ENCODE measurements at places on chromosomes 7 and 10. TPM values are rescaled to one million over a fixed set of nuclear protein-coding genes. Genes with fewer than 3 reads are reported as not detected.

CAV2 gene
- total RNA-seq = 78.6 TPM

DYNC1I1 gene
- 1.1 TPM for total RNA-seq

NUTM2D gene
- total RNA-seq = 2.8 TPM

HOXA5 gene
- 4.7 TPM for total RNA-seq

VIM gene
- total RNA-seq = 1,704 TPM

OR2A12 gene
- total RNA-seq = not detected

OPALIN gene
- total RNA-seq = not detected

TMEM178B gene
- total RNA-seq = 0.49 TPM

CALHM1 gene
- not detected for total RNA-seq

MUC12 gene
- not detected for total RNA-seq

FOXP2 gene
- total RNA-seq = 12.5 TPM

GPRIN2 gene
- total RNA-seq = 2.8 TPM

C10orf105 gene
- total RNA-seq = under 0.01 TPM

TMEM248 gene
- 44.3 TPM for total RNA-seq

HPS1 gene
- total RNA-seq = 16.8 TPM

Measured in skin of body (tissue), 3 donors.